ENCODE measurements at places on chromosomes 7 and 10.

GRCh38 chr7:31304446-31304845 lies 36.1 kb downstream of the NEUROD6 start:
- DNase-seq: no peak

DNA sequence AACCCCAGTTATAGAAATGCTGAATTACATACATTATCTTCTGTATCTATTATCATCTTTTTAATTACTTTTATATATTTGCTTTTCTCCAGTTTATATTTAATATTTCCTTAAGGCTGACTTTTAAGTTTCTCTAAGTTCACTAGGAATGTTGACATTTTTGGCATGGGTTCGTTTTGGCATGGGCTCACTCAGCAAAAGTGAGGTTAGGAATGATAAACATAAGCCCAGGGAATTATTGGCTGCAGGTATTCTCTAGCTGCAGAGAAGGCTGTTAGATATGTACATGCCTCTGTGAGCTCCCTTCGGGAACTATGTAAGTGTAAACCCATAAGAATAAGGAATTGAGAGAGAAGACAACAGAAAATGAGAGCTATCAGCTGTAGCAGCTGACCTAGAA lies 63.6 kb upstream of the RAB18 start:
- DNase-seq: no peak

GRCh38 chr7:6159097-6159483 lies 113.3 kb downstream of the CYTH3 start:
- no peak for DNase-seq

GRCh38 chr10:86950349-86950748 lies 7.1 kb downstream of the MMRN2 start:
- DNase-seq: no peak

- DNase-seq: no peak
Measured at GRCh38 chr7:2530071-2530987, 10.8 kb downstream of the LFNG start.

GRCh38 chr7:156666368-156667109 lies 26.0 kb downstream of the RNF32 start:
- DNase-seq: no peak

- DNase-seq: no peak
Measured at GRCh38 chr7:116588641-116589594, 64.1 kb downstream of the CAV1 start.

DNA sequence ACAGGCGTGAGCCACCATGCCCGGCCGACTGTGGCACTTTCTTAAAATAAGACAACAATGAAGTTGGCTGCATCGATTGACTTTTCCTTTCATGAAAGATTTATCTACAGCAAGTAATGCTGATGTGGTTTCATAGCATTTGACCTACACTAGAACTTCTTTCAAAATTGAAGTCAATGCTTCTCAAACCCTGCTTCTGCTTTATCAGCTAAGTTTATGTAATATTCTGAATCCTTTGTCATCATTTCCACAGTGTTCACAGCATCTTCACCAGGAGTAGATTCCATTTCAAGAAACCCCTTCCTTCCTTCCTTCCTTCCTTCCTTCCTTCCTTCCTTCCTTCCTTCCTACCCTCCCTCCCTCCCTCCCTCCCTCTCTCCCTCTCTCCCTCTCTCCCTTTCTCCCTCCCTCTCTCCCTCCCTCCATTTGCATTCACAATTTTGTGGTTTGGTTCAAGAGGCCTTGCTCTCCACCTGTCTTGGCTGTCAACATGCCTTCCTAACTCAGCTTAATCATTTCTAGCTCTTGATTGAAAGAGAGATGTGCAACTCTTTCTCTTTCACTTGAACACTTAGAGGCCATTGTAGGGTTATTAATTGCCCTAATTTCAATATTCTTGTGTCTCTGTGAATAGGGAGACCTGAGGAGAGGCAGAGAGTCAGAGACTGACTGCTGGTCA lies 52.1 kb downstream of the HDAC9 start:
- no peak for DNase-seq

DNA sequence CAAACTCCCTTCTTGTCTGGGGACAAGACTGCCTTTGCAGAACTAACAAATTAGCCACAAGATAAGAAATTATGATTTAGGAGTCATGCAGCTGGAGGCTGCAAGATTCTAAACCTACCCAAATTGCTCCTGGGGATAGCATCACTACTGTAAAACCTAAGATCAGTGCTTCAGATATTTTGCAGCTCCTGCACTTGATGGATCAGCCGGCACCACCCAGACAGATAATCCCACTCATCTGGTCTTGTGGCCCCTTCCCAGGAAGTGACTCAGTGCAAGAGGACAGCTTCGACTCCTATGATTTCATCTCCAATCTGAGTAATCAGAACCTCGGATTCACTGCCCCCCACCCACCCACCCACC lies 181.9 kb downstream of the AKR1D1 start:
- no peak for DNase-seq

DNA sequence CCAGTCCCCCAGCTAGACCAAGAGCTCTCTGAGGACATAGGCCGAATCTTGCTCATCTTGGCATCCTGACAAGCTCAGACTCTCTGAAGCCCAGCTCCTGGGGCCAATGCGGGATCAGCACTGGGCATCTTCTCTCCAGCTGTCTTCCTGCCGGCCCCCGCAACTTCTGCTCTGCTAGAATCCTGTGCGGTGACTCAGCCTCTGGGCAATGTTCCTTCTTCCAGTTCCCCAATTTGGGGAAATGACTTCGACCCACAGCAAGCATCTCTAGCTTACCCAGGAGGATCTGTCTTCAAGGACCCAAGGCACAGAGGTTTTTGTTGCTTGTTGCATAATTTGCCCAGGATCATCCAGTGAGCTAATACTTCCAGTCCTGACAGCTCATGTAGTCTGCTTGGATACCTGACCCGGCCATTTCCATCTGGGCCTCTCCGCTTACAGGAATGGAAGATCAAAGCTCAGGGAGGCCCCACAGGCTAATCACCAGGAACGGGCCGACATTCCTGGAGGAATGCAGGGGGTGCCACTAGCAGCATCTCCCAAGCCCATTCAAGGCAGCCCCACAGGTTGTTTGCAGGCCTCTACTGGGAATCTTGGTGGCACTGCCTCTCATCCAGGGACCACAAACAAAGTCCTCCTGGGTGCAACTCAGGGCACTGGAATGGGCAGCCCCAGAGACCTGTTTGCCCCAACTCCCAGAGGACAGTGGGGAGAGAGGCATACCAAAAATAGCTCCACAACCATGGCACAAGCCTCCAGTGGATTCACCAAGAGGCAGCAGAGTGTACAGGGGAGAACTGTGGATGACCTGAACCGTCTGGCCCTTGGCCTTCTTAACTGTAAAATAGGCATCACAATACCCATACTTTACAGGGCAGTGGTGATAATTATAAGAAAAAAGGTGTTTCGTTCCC lies 151.9 kb downstream of the NEURL1 start:
- no peak for DNase-seq

GRCh38 chr10:43201545-43202131 lies 63.4 kb downstream of the CSGALNACT2 start:
- DNase-seq: no peak

DNA sequence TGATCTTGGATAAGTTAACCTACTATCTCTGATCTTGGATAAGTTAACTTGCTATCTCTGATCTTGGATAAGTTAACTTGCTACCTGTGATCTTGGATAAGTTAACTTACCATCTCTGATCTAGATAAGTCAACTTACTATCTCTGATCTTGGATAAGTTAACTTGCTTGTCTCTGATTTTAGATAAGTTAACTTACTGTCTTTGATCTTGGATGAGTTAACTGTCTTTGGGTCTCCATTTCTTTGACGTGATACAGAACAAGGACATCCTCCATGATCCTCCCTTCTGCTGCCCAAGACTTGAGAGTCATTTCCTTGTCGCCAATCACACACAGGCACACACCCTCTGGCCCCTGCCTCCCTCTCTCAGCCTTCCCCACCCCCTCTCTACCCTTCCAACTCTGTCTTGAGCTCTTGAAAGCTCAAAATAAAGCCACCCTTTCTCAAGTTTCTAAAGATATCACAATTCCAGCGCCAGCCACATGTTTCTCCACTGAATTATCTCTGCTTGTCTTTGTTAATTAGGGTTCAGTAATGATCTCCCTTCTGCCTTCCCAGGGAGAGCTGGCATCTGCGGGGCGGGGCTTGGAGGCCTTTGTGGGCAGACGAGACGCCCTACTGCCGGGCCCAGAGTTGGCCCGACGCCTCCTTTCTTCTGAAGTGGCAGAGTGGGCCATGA lies 85.1 kb upstream of the GTF2I start:
- DNase-seq: no peak

- DNase-seq: no peak
Measured at GRCh38 chr7:96284835-96285234, 37.1 kb downstream of the SLC25A13 start.

GRCh38 chr7:39978230-39978934 lies 28.3 kb downstream of the CDK13 start:
- no peak for DNase-seq

DNA sequence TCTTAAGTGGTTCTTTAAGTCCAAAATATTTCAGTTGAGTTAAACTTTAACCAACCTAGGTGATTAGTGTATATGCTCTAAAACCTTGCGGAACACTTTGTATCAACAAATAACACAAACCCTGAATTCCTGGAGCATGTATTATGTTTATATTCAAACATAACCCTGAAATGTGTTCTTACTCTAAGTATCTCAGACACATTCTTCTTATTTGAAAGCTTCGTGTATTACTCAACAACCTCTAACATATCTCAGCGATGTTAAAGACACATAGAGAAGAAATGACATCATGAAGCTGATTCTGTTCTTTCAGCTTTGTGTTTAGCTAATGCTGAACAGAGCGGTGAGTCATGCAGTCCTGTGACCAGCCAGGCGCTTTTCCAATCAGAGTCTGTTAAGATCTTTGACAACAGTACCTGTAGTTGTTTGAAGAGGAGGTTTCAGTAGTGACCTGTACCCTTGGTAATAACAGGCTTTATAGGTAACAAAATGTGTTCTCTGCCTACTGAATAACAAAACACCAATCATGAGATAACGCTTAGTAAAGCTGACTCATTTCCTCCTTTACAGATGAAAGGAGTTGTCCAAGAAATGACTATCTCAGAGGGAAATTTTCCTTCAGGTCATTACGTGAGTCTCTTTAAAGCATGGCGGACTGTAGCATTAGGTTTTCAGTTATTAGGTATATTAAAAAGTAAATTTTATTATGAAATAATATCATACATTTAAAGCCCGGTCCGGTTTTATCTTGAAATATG lies 67.3 kb upstream of the KLF6 start:
- DNase-seq: no peak

DNA sequence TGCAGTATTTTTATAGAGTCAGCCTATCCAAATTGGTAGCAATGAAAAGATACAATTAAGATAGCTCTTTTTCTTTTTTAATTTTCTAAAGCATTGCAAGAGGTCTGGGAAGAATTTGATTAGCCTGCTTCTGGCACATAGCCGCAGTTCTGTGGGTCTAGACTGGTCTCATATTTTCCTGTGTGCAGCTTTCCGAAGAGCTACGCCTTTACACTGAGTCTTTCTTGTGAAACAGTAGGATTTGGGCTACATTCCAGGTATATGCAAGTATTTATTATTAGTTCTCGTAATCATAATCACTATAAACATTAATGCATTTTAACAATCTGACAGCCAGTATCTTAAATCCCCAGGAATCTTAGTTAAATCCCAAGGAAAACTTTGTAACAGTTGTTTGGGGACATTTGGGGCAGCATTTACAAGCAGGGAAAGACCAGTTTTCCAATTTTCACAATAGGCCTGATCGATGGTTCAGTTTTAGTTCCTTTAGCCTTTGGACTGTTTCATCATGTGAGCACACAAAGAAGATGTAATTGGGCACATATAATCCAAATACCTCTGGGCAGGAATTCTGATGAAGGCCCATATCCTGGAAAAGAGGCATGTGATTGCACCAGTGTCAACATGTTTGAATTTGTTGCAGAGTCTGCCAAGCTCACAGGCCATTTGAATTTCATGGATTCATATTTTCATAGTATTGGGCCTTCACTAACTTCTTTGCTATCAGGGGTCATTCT lies 287.3 kb downstream of the INHBA start:
- DNase-seq: no peak

DNA sequence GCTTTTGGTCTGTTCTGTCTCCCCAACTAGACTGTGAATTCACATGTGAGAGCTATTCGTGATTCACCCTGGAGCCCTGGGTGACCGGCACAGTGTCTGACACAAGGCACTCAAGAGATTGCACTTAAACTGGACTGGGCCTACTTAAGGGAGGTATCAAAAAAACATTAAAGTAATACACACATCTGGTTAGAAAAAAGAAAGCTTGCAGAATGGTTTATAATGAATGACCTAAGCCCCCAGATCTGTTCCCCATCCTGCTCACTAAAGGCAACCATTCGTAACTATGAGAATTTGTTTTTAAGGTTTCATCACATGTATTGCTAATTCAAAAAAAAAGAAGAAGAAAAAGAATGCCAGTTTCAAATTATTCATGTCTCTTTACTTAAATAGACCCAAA lies 74.5 kb downstream of the DGKI start:
- DNase-seq: no peak

GRCh38 chr10:62155054-62155680 lies 113.5 kb downstream of the RTKN2 start:
- DNase-seq: no peak

GRCh38 chr7:78125884-78126283 lies 327.3 kb downstream of the PHTF2 start:
- no peak for DNase-seq

- DNase-seq: no peak
Measured at GRCh38 chr7:151837285-151838042, 39.5 kb downstream of the PRKAG2 start.

DNA sequence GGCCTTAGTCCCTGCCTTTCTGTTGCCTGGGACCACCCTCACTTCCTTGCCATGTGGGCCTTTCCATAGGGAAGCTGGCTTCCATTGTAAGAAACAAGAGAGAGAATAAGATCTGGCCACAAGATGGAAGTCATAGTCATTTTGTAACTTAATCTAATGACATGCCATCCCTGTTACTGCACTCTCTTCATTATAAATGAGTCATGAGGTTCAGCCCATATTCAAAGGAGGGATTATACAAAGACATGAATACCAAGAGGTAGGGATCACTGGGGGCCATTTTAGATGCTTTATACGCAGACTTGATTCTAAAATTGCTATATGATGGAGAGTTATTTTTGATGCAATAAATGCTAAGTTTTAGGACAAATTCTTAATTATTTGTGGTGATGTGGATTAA lies 75.2 kb upstream of the CELF2 start:
- DNase-seq: no peak

- DNase-seq: no peak
Measured at GRCh38 chr7:142797391-142798377, 26.9 kb downstream of the PRSS2 start.

All from stimulated activated CD8-positive, alpha-beta memory T cell treated with anti-CD3 and anti-CD28 coated beads, Interleukin-4, amount 100 ng/mL, for 4 hours (primary cell).